Type B pancreatic cell (in vitro differentiated cells): ENCODE measurements at places on chromosomes 13 and 19. TPM values are rescaled to one million over a fixed set of nuclear protein-coding genes. Genes with fewer than 3 reads are reported as not detected.

Gene ZNF541
- total RNA-seq = not detected in 2 replicates

Gene CEACAM21
- total RNA-seq = not detected in 2 replicates

Gene MYO16
- 1.0 and 1.5 TPM in 2 replicates for total RNA-seq

Gene MAP4K1
- total RNA-seq = 2.4 and 16.8 TPM in 2 replicates

- DNase-seq = no peak
Observed at GRCh38 chr19:6020972-6021805, 43.2 kb upstream of the RANBP3 start.

DNA sequence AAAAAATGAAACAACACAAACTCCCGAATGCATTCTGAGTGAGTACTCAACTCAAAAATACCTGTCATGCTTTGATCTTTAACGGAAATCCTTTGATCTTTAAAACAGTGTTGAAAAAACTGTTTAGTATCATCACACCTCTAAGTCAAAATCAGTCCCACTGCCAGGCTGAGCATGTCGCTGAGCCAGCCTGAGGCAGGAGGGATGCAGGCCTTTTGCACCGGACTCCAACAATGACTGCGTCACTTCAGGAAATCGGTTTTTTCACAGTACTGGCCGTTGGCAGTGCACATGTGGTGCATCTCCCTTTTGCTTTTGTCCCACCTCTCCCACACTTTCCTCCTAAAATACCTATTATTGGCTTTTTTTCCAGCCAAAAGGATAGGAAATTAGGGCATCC is 78.2 kb downstream of the SHISA2 start:
- no peak for DNase-seq

- DNase-seq = no peak
Observed at GRCh38 chr19:46713781-46714443, 3.0 kb downstream of the PRKD2 start.

DNA sequence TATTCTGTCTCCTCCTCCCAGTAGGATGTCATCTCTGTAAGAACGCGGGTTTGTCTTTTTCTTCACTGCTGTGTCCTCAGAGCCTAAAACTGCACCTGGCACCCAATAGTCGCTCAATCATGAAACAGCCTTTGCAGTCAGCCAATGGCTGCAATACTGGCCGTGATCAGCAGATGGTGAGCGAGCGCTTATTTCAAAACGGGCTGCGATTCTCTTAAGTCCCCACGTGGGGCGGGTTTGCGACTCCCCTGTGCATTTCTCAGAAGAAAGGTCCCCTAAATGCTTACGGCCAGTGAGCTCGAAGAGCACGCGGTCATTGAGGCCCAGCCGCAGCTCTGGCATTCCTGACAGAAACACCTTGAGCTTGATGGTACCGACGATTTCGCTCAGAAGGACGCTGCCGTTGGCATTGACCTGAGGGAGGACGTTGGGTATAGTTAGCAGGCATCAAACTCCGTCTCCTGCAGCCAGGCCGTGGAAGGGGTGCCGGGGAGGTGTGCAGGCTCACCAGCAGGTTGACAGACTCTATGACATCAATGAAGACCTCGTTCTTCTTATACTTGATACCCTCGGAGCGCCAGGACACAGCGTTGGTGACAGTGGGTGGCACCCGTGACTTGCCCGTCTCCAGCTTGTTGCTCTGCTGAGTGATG is 6.0 kb downstream of the AP1M2 start:
- DNase-seq = peak; percentile 89

DNA sequence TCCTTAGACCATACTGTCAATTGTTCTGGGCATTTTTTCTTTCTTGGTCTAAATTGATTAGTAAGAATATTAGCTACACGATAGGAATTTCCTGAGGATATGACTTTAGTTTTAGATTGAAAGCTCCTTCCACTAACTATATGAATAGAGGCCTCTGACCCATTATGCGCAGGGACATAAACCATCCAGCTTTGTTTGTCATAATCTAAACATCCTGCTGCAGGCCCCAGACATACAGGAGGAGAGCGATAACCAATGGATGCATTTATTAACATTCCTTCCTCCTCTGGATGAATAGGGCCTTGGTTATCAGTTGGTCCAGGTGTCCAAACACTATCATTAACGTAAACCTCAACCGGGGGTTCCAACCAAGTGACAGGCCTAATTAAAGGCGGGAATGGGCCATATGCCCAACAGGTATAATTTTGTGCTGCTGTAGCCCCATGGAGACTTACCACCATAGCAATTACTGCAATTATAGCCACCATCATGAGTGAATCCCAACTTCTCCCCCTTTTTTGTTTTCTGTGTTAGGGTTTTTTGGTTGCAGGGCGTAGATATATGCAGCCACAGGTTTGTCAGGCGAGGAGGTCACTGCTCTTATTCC is 32.6 kb downstream of the CLEC4M start:
- no peak for DNase-seq

- no peak for DNase-seq
Observed at GRCh38 chr13:74770361-74770760, 636.2 kb upstream of the KLF12 start.
